HL-60 (cell line): ENCODE measurements at places on chromosomes 4 and X.
A peak's percentile ranks its signal among the peaks of the same experiment; 100 is the strongest.

GRCh38 chr4:7191546-7192251, 639 bp upstream of the SORCS2 start:
- no peak for DNase-seq

DNA sequence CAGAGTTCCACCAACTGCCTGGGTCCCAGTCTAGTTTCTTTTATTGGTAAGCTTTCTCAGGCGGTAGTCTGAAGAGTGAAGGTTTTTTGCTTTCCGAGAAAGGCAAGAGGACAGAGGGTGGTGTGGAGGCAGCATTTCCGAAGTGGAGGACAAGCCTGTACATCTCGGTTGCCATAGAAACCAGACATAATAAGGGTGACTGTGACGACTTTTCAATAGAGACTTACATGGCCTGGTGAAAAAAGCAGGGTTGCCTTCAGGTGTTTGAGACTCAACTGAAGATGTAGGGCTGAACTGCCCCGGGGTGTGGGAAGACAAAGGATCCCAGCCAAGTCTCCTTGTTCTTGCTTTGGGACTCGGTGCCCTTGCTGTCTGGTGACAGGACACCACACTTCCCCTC, 53.6 kb upstream of the RAB40AL start:
- DNase-seq, result no peak

DNA sequence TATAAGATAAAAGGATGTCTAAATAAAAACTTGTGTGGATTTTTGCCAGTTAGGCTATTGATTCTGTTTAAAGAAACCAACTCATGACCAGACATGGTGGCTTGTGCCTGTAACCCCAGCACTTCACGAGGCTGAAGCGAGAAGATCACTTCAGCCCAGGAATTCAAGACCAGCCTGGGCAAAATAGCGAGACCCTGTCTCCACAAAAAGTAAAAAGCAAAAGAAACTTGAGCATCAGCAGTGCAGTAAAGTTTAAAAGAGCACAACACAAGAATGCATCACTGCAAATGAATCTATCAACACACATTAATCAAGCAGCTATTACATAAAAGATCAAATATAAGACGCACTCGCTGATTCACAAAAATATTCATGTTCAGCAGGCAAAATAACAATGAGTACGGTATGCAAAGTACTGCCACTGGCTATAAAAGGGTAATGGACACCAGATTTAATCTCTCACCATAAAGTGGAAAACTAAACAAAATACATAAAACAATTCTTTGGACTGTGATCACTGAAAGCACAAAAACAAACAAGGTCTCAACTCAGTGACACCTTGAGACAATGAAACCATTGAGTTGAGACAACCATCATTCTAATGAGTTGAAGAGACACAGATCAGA, 41.3 kb downstream of the LRBA start:
- DNase-seq, result no peak

DNA sequence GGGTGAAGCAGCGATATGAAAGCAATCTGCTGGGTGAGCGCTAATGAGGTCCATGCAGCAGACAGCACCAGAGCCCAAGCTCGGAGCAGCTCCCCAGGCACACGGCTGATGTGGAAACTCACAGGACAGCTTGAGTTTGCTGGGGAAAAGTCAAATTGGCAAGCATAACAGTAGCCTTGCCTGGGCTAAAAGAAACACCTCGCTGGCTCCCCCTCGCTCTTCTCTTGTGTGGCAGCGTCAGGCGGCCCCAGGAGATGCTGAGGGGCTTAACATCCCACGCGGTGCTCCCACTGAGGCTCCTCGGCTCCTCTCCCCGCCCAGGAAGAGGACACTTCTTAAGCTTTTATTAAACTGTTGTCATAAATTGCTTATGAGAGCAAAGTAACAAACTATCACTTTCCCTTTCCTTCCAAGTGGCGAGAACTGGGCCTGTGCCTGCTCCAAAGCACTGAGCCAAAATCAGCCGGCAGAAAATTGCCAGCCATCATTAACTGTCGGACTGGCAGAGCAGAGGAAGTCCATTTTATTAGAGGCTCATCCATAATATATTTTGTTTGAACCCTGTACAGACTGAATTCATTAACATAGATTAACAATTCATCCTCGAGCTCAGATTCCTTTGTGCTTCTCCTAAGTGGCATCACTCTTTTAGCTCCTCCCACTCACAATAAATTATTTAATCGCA, 111.4 kb downstream of the TSPAN5 start:
- no peak for DNase-seq

DNA sequence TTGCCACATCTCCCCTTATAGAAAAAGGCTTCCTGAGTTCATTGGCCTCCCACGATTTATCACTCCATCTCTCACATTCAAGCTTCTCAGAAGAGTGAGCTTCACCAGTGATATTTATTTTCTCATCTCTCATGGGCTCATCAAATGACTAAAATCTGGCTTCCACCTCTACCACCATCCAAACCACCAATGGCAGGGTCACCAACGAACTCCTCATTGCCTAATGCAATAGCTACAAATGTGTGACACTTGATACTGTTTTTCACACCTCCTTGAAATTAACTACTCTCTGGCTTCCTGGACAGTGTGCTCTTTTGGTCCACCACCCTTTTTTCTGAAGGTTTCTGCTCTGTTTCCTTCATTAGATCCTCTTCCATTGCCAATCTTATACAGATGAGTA, 129.0 kb downstream of the SH2D1A start:
- no peak for DNase-seq

- peak; percentile 87 for DNase-seq
Observed at GRCh38 chr4:56181140-56181953, 205.9 kb downstream of the AASDH start.

GRCh38 chrX:130413415-130413814, 11.6 kb downstream of the RBMX2 start:
- DNase-seq, result peak; percentile 48

GRCh38 chr4:133823177-133823576, 378.4 kb downstream of the PABPC4L start:
- DNase-seq, result no peak

- DNase-seq, result no peak
Observed at GRCh38 chrX:69029771-69030170, 135.5 kb downstream of the PJA1 start.

GRCh38 chr4:38619316-38619715, 44.7 kb upstream of the KLF3 start:
- DNase-seq, result no peak

- no peak for DNase-seq
Observed at GRCh38 chr4:98728871-98729270, 70.5 kb upstream of the TSPAN5 start.

- DNase-seq, result peak; percentile 39
Observed at GRCh38 chrX:124217304-124218251, 114.9 kb upstream of the TEX13D start.

DNA sequence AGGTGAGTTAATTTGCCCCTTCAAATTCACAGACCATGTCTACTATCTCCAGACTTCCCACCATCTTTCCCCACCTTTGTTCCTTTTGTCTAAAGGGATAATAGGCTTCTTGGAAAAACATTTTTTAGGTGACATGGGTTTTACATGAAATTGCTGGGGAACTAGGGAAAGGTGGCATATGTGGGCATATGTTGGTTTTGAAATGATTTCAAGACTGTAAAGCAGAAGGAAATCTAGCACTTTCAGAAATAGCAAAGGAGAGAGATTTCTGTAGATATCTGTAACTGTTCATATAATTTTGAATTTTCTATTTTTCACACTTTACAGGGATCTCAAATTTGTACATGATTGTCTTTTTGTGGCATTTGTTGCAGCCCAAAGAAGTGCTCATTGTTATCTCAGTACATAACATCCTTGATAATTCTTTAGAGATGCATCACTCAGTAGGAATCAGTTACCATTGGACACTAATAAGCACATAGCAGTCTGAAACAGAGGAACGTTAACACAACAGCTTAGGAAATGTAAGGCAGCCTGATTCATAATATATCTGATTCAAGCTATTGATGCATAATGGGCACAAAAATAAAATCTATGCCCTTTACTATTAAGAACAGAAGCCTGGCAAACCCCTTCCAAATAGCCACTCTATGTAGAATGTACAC, 659.7 kb downstream of the CENPC start:
- DNase-seq, result no peak

DNA sequence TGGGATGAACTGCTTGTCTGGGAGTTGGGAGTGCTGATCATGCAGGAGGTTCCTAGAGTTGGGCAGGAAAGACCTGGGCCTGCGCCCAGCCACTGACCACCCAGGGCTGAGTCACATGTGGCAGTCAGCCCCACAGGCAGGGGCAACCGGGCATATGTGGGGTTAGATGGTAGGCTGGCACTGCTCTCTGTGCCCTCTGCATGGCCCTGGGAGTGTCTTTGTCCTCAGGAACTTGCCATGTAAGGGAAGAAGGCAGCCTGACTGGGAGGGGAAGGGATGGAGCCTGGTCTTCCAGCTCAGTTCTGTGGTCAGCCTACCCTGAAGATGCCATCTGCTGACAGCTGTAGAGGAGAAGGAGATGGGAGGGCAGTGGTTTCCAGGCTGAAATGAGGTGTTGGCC, 70.2 kb upstream of the EFNB1 start:
- no peak for DNase-seq

DNA sequence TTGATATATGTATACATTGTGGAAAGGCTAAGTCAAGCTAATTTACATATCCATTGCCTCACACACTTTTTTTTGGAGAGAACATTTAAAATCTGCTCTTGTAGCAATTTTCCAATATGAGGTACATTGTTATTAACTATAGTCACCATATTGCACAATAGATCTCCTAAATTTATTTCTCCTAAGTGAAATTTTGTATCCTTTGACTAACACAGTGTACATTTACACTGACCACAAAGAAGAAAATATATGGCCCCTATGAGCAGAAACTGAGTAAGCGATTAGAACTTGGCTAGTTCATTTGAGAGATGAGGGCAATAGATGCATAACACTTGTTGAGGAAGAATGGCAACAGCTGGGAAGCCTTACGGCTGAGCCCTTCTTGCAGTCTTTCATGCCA, 20.3 kb upstream of the GUCY1B1 start:
- no peak for DNase-seq

DNA sequence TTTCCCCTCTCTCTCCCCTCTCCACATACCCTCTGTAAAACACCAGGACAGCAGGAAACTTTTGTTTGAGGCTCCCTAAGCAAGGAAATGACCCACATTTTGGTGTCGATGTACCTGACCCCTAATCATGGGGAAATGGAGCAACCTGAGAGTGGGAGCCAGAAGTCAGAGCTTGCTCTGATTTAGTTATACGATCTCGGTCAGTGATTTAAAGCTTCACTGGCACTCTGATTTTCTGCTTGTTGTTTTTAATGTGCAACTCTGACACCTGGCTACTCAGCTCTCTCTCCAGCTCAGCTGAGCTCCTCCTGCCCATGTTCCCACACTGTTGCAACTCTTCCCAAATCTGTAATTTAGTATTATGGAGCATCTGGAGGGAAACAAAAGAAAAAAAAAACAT, 408.6 kb downstream of the ADAM29 start:
- no peak for DNase-seq

DNA sequence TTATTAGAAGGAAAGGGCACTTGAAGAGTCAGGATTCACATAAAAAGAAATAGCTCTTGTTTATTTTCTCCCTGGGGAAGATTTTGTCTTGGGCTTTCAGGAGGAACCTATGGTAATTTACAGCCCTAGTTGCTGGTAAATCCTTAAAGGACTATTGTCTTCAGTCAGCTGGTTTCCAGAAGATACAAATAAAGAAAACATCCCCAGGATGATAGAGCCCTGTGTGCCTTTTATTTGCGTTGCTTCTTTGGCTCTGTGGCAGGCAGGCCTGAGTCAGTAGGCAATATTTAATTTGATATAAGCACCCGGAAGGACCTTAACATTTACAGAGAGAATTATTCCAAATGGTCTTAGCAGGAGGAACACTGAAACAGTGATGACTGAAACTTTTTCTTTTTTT, 131.0 kb upstream of the SLC34A2 start:
- no peak for DNase-seq

DNA sequence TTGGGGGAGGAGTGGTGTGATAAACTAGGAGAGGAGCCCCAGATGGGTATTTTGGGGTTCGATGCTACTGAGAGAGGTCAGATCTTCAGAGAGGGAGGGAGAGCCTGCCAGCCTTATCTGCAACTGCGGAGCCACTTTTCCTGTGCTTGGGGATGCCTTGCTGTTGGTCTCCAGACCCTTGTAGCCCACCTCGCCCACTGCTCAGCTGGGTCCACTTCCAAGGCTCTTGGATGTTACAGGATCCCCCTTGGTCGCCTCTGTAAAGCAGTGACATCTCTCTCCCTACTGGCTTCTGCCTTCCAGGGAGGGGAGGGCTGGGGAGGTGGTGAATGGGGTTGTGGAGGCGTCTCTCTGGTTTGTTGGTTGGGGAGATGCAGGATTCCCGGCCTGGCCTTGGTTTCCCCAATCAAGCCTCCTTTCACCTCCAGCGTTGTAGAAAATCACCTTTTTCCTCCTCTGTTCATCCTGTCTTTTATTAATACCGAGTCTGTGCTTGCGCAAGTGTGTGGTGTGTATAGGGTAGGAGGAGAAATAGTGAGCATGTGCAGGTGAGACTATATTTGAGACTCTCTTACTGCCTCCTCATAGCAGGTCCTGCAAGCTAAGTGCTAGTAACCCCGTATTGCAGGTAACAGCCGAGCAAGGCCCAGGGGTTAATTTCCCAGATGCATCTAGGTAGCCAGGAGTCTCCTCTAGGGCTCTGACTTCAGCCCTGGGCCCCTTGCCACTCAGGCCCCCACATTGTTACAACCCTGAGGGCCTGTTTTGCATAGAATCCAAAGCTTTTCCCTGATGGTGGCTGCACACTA, 337.4 kb downstream of the ARHGAP10 start:
- no peak for DNase-seq

- no peak for DNase-seq
Observed at GRCh38 chr4:26609868-26610267, 26.0 kb downstream of the TBC1D19 start.

- no peak for DNase-seq
Observed at GRCh38 chr4:6476893-6477292, 4.5 kb upstream of the PPP2R2C start.
